ENCODE measurements at places on chromosomes 6 and 20.

DNA sequence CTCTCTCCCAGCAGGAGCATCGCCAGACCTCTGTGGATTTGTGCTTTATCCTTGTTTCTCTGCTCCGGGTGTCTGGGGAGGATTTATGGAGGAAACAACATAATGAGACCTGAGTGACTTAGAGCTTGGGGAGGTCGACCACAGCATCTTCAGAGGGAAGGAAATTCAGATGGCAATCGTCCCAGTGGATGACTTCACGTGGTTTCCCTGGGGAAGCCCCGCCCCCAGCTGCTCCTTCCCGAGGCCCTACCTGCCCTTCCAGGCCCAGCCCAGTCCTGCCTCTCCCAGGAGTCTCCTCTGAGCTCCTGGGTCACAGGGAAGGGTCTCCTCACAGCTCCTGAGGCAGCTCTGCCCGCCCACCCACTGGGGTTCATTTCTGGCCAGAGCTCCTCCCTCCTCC lies 430.3 kb upstream of the SULF2 start:
- no peak for DNase-seq

- no peak for DNase-seq
Measured at GRCh38 chr6:108294297-108294726, 542 bp upstream of the AFG1L start.

- no peak for DNase-seq
Measured at GRCh38 chr20:57897891-57898290, 188.1 kb upstream of the PMEPA1 start.

DNA sequence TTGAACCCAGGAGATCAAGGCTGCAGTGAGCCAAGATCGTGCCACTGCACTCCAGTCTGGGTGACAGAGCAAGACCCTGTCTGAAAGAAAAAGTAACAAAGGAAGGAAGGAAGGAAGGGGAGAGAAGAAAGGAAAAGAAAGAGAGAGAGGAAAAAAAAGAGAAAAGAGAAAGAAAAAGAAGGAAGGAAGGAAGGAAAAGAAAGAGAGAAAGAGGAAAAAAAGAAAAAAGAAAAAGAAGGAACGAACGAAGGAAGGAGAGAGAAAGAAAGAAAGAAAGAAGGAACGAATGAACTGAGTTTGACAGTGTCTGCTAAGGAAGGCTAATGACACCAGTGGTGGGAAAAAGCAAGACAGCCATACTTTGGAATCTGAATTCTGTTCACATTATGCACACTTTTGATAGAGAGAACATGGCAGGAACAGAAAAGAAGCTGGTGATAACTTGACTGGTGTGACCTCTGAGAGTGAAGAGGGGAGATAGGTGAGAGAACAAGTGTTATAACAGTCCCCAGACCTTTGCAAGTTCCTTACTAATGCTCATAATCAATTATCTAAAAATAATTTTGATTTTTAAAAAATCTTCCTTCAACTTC lies 93.3 kb upstream of the MYLIP start:
- no peak for DNase-seq

DNA sequence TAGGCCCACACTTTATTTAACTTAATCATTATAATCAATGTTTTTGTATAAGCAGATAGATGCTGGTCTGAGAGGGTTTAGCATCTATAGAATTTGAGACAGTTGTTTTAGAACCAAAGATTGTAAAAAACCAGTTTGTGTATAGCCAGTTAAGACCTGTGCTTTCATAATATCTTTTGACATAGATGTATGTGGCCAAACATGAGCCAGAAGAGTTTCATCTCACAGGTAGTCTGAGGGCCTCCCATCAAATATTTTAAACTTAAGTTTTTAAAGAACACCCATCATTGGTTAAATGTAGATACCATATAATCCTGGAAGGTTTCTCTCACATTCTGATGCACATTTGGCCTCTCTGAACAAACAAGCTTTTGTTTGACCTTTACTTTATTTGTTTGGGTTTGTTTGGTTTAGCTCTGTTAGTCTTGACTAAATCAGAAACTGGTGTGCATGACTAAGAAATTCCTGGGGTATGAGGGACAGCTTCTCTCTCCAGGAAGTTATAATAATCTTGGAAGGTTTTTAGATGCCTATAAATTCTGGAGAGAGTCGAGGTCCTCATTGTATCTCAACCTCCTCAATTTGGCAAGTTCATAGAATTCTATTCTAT lies 58.0 kb upstream of the TMEM200A start:
- peak; percentile 91 for DNase-seq
